ENCODE measurements at places on chromosomes 7 and 10.

GRCh38 chr10:89710753-89711152 lies 9.4 kb downstream of the KIF20B start:
- no peak for DNase-seq

DNA sequence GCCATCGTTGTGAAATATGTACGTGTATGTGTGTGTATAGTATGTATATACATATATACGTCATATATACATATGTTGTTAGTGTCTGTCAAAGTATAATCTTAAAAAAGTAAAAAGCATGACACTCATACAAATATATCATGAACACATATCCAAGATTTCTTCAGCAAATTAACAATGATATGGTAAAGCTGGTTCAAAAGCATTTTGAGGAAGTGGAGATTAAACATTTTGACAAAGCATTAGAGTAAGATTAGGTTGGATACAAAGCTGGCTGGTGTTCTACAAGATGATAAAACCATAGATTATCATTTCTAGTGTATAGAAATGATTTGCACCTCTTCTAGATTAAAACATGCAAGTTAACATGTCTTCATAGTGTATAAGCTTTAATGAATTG lies 771 bp upstream of the NUDCD3 start:
- DNase-seq: no peak

DNA sequence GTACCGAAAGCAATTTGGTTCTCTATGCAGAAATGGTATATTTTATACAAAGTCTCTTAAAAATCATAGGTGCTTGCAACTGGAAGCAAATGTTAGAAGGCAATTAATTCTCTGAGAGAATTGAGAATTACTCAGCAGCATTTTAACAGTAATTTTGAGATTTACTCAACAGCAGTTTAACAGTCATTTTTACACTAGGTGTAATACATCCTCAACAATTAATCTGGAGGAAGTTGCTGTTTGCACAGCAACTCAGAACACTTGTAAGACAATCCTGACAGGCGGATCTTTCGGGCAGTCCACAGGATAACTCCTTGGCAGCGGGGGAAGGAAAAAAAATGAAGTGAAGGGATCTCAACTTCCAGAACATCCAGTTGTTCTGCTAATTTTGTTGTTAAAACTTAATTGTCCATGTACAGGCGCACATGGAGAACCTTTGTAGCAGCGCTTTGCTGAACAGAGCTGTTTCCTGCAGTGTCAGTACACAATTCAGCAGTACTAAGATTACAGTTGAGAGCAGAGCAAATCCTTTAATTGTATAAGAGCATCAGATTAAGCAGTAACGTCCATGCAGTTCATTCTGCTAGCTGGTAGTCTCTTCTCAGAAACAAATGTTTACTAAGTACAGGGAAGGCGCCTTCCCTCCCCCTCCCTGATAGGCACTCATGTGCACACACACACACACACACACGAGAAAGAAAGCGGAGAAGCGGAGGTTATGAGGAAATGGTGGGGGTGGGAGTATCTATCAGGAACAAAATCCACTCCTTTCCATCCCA lies 43.8 kb downstream of the ENO4 start:
- DNase-seq: no peak

DNA sequence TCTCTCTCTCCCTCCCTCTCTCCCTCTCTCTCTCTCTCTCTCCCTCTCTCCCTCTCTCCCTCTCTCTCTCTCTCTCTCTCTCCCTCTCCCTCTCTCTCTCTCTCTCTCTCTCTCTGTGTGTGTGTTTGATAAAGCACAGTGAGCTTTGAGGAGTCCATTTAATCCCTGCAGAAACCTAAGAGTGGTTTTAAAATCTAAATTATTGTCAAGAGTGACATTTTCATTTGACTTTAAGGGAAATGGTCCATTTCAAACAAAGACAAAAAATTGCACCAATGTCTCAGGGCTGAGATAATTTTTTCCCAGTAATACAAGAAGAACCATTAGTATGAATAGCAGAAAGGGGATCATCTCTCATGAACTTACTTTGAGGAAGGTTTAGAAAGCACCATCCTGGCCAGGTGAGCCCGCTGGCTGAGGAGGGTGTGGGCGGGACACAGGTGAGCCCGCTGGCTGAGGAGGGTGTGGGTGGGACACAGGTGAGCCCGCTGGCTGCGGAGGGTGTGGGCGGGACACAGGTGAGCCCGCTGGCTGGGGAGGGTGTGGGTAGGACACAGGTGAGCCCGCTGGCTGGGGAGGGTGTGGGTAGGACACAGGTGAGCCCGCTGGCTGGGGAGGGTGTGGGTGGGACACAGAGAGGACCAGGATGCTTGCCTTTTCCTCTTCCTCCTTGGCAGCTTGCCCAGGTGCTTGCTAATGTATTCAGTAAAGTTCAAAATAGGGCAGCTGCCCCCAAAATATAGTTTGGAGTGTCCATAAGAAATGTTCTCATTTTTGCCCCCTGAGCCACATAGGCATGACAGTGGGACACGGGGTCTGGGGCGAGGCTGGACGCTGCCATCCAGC lies 125.0 kb downstream of the DNAJB6 start:
- no peak for DNase-seq

DNA sequence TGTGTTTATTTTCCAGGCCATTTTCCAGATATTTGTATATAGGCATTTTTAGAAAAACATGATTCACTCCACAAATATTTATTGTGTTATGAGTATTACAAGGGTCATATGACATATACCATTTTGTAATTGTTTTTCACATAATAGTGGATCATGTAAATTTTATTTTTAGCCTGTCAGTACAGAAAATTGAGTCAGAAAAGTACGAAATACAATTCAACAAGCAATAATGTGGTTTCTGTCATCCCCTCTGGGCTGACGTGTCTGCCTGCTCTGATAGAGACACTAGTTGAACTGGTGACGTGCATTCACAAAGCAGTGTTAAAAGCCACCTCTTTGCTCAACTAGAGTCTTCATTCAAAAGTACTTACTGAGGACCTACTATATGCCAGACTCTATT lies 97.9 kb upstream of the STEAP1B start:
- no peak for DNase-seq

DNA sequence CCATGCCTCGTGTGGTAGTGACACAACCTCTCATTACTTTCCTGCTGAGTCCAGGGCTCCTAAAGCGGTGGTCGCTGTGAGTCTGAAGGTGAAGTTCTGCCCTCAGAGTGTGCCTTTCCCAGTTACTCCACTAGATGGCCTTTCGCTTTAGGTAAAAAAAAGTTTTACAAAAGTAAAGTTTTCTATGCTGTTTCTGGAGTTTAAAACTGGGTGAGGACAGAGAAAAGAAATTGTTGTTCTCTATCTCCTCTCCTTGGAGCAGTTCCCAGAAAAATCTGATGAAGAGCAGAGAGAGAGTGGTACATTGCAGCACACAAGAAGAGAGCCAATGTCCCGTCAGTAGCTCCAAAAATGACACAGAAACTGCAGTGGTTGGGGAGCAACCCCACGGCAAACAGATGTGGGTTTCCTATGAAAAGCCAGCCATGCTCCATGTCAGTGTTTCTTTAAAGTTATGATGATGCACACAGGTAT lies 257.1 kb downstream of the GLI3 start:
- DNase-seq: no peak

DNA sequence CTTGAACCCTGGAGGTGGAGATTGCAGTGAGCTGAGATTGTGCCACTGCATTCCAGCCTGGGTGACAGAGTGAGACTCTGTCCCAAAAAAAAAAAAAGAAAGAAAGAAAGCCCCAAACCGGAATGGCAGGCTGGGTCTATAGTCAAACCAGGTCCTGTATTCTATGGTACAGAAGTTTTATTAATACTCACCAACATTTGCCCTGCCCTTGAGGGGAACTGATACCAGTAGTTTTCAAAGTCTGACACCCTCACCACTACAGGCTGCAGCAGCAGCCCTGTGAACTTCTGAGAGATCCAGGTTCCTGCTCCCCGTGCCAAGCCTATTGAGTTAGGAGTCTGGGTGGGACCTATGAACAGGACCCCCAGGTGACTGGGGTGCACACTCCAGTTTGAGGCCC lies 80.6 kb downstream of the RGS10 start:
- DNase-seq: no peak

- DNase-seq: no peak
These were observed 32.6 kb downstream of the GSDME start for GRCh38 chr7:24724451-24725190.

- no peak for DNase-seq
These were observed 29.7 kb downstream of the HTRA1 start for GRCh38 chr10:122490786-122491680.

- DNase-seq: no peak
These were observed 9.9 kb downstream of the NYAP1 start for GRCh38 chr7:100493476-100494264.

DNA sequence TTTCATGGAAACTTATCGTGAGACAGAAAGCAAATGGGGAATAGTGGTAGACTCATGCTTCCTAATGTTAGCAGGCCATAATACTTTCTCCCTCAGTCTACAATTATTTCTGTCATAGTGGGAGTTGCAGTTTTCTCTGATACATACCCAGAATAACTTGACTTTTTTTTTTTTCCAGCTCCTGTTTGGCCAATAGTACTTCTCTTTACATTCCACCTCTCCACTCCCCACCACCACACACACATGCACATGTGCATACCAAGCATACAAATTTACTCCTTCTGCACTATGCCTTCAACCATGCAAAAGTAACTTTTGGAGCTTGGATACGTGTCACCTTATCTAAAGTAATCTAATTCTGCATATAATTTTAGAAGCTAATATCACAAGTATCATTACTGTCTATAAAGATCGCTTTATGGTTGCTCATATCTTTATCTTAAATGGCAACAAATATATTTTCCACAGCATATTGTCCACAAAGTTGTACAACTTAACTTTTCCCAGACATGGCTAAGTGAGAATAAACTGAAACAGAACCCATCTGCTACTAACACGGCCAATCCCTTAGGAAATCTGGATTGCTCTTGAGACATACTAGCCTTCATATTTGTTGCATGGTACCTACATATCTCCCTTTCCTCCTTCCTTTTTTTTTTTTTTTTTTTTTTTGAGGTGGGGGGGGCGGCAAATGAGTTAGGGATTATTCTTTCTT lies 49.0 kb downstream of the TES start:
- no peak for DNase-seq

DNA sequence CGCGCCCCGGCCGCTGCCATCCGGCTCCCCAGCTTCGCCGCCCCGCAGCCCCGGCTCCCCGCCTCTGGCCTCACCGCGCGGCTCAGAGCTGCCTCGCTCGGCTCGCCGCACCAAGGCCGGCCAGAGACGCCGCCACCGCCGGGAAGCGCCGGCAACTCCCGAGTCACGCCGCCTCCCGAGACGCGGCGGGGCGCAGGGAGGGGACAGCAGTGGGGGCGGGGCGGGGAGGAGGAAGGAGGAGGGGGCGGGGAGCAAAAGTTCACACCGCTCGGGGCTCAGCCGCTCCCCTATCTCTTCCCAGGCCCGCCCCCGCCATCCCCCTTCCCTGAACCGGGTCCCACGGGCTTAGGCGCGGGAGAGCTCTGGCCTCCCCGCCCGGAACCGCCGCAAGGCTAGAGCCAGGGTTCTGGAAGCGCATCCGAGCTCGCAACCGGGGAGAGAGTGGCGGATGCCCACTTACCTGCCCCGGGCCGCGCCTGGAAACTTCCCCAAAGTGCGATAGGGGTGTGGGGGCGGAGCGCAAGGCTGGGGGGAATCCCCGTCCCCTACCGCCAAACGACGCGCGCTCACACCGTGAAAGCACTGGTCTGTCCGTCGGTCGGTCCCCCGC lies 1.0 kb downstream of the CHST15 start:
- peak; percentile 62 for DNase-seq

DNA sequence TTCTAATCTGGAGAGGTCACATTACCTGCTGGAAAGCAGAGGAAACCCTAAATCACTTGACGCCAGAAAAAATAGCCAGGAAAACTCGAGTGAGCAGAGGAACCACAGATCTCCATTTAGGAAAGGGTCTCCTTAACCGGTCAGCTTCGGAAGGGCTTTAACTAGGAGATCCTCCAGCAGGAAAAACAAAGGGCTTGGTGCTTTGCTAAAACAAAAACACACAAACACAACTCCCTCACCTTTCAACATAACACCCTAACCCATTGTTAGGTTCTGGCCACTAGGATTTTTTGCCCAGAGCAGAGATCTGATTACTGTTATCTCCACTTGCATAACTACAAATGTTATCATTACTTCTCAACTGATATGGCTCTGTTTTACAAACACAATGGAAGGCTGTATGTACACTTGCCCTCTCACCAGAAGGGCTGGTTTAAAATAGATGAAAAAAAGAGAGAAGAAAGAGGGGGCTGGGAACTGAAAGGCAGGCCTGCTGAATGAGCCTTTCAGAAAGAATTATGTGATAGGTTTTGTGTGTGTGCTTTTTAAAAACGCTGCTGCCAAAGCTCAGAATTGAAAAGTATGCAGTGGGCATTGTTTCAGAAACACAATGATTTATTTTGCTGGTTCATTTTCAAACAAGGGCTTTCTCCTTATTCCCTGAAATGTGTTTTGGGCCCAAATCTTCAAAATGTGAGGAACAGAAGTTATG lies 161.5 kb downstream of the FGFR2 start:
- DNase-seq: no peak

DNA sequence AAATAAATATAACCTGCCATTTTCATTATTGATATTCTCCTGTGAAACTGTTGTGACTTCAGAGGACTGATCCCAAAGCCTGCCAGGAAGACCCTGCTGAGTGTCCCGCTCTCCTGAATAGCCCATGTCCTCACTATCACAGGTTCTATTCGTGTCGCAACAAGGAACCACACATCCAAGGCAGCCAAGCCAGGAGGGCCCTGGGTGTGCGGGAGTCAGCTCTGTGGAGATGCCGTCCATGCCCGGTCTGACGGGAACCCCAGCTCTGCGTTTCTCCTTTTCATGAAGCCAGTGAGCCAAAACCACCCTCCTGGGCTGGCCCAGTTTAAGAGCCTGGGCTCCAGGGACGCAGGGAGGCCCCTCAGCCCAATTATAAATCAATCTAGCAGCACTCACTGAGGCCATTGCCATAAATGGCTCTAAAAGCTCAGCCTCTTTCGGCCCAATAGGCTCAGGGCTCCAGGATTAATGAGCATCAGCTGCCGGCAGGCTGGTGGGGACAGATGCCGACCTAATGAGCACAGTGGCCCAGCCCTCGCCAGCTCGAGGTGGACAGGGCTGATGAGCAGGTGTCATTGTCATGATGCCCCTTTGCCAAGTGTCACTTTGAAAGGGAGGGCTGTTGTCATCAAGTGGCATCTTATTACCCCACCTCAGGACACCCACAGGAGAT lies 177.9 kb downstream of the PLXNA4 start:
- DNase-seq: no peak

DNA sequence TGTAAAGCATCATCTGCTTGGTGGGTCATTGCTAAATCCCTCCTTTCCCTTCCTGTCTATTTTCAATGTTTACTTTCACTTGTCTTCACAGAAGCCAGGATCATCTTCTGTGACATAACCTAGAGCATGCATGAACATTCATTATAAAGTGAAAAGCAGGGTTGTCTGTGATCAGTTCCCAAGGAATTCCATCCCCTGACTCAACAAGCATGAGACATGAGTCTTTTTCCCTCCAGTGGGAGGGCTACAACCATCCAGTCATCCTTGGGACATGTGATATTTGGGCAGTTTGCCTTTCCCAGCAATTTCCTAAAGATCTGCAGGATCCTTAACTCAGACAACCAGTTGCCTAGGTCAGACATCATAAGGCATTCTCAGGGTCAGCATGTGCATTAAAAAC lies 166.3 kb upstream of the TMEM196 start:
- DNase-seq: no peak

Measured in GM19239 (cell line).